RPMI7951 (cell line): ENCODE measurements at places on chromosomes 6 and 20.
A peak's percentile ranks its signal among the peaks of the same experiment; 100 is the strongest.

GRCh38 chr20:4443016-4443415, 278.7 kb upstream of the PRND start:
- peak; percentile 99 for DNase-seq

GRCh38 chr20:38076548-38076947, 43.0 kb downstream of the RPRD1B start:
- DNase-seq: no peak

DNA sequence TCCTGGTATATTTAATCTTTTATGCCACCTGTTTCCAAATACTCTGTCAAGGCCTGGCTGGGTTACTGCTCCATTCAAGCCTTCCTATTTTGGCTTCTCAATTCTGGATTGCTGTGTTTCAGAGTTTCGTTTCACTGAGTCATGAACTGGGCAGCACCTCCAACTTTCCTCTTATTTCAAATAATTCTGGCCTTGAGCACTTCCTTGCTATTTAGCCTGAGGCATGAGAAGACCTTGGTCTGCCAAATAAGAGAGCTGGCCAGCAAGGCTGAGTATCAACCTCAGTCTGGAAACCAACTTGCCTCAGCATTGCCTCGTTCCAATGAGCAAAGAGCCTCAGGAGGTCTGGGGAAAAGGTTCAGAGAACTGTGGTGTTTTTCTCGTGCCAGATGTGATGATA, 66.6 kb downstream of the TNFAIP3 start:
- DNase-seq: peak; percentile 81

DNA sequence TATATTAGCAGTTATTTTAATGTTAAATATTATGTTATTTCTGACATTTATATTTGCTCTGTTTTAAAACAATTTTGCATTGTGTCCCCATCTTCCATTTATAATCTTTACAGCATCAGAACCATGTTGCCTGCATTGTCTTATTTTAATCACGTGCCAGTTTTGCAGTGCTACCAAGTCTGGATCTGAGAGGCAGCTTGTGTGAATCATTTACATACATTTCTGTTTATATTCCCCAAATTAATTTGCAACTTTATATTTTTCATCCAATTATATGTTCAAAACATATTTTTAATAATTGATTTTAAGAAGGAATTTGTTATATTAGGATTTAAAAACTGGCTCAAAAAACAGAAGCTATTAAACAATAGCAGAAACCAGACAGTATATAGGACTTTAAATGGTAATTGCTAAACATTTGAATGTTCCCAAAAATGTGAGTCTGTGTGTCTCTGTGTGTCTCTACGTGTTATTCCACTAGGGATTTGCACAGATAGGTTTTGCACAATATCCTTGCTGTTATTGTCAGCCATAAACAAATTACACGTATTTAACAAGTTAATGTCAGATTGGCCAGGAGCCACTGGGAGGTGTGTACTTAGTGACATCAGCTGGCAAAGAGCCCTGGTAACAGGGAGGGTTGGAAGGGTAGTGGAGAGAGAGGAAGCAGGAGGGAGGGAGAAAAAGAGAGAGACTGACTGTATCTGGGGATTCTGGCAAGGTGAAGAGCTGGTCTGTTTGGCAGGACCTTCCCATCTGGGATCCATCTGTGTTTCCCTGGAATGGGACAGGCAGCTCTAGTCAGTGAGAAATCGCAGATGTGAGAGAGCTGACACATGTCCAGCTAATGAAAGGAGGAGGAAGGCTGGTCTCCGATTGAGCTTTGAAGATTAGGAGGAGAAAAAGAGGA, 72.1 kb downstream of the CBFA2T2 start:
- peak; percentile 97 for DNase-seq

DNA sequence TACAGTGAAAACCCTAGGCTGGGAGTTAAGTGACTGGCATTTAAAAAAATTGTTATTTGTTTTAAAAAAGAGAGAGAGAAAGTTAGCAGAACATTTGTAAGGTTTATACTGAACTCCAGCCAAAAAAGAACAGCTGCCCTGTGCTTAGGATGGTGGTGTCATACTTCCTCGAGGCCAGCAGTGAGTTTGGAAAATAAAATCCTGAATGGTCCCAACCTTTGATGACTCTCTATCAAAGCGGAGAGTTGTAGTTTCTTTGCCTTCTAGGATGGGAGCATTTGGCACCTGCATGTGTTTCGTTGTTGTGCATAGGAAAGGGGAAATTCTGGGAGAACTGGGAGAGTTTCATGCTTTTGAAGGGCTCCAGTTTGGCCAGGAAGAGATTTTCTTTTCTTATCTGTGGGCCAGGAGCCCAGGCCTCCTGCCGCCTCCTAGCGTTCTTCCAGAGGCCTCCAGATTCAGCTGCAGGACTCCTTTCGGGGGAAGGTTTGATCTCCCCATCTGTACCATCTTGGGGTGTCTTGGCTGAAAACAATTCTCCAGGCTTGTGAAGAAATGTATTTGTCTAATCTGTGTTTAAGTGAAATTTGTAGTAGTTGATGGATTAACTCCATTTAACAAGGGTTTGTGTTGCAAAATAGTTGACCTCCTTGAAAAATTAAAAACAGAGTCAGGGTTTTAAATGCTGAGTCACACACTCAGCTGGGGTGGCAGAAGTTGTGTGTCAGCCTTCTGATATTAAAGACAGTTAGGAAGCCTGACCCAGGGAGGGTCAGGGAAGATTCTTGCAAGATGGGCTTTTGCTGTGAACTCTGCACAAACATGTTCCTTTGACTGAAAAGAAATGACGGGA, 63.4 kb downstream of the TXNDC5 start:
- no peak for DNase-seq

DNA sequence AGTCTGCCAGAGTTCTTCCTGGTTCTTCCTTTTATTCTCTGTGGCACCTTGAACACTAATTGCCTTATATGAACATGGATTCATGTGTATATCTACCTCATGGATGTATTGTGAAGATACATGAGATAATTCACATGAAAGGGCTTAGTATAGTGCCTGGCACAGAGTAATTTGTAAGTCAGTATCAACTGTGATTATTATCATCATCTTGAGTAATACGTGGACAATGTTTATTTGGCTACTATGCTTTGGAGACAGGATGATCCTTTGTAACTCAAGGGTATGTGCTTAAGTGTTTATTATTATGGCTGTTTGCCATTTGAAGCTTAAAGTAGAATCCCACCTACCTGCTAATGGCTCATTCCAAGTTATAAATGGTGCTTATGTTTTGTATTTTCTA, 16.0 kb downstream of the DOP1A start:
- no peak for DNase-seq

DNA sequence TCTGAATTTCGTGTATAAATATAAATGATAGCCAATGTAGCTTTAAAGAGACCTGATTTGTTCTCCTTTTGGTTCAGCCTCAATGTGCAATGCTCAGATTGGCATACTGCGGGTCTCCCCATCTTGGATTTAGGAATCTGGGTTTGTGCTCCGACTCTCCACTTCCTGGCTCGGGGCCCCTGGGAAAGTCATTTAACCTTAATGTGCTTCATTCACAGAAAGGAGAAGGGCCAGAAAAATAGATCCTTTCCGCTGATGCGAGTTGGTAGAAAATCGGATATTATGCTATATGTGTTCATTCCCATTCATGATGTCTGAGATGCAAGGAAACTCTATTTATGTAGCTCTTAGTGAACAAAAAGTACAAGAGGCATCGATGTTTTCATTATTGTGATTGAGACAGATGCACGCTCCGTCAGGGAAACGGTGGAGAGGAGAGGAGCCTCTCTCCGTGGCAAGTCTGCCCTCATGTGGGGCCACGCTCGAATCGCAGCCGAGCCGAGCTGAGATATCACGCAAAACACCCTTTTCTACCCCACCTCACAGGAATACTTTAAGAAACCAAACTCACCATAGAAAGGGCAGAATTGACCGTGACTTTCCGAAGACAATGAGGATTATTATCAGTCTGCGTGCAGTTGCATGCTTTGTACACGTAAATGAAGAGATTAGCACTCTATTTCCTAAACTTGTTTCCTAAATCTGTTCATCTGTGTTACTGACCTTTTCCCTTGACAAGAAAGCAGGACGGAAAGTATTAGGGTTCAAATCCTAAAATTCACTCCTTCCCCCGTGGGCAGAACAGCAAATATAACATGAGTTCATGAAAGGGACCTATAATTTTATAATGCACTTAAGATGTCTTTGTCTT, 136.6 kb downstream of the COL9A1 start:
- DNase-seq: no peak

DNA sequence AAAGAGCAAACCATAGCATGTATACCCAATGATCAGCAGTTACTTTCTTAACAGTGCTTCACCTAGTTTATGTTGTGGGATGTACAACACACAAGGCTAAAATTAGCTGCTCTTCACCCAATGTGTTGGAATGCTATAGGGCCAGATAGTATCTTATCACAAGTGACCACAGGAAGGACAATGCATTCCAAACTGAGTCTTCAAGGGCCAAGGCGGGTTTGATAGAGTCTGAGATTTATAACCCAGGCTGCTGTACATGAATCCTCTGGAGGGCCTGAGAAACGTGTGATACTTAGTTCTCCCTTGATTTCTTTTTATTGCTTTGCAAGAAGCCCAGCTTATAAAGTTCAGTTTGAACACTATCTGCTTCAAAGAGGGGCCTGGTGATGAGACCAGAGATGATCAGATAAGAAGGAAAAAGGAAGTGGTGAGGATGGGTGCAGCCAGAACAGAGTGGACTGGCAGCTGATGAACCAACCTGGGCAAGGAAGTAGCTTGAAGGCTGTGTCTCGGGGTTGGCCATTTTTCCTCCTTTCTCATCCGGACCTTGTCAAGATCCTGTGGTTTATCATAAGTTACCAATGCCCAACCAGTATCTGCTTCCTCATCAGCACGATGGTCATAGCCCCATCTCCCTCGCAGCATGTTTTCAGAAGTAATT, 62.2 kb upstream of the BMP2 start:
- DNase-seq: peak; percentile 81

DNA sequence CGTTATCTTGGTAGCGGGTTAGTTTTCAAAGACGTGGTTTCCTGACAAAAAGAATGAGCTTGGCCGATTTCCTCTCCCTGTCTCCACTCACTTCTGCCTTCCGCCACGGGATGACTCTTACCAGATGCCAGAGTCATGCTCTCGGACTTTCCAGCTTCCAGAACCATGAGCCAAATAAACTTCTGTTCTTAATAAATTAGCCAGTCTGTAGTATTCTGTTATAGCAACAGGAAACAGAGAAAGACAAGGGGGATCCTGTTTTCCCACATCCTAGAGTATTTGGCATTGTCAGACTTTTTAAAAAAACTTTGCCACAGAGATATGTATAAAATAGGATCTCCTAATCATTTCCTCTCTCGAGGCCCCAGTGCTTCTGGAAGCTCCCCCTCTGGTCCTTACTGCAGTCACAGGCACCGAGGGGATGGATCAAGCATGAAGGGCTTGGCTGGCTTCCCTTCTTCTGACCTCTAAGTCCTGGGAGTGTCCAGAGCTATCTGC, 84.9 kb upstream of the NAA20 start:
- DNase-seq: peak; percentile 90

DNA sequence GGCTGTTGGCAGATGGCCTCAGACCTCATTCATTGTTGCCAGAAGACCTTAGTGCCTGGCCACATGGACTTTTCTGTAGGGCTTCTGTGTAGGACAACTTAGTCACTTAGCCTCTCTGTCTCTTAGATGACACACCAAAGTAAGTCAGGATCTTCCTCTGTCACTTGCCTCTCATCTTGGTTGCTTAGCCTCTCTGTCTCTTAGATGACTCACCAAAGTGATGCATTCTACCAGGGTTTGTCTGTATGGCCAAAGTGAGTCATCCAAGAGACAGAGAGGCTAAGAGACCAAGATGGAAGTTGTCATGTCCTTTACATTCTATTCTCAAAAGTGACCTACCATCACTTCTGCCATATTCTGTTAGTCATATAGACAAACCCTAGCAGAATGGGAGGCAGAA, 255.9 kb upstream of the DEFB112 start:
- peak; percentile 34 for DNase-seq

DNA sequence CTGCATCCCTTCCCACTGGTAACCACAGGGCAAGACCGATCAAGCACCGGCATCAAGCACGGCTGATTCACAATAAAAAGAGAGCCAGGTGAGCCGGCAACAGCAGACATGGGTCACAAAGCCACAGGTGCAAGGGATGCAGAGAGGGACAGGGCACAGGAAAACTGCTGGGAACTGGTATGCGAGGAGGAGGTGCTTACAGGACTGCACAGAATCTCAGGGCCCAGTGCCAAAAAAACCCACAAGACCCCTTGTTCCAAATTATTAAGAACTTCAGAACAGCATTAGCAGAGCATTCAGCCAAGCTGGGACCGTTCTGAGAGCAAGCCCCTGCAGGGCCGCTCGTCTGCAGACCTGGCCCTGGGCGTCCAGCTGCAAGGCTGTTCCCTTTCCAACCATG, 35.4 kb downstream of the BFSP1 start:
- no peak for DNase-seq

- peak; percentile 14 for DNase-seq
Measured at GRCh38 chr6:946546-946945, 253.6 kb upstream of the EXOC2 start.

DNA sequence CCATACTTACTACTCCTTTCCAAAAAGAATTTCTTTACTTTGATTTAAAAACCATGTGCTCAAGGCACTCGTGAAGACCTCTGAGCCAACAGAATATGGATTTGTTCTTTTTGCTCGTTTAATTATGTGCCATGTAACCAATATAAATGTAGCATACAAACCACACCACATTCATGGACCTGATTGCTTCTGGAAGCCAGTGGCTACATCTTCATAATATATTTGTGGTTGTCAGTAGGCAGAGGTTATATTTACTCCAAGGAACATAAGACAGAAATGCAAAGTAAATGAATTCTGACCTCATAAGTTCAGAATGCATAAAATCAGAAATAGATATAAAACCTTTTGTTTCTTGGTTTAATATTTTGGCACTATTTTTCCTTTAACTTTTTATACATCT, 373.0 kb downstream of the HDGFL1 start:
- no peak for DNase-seq

- no peak for DNase-seq
Measured at GRCh38 chr6:81818901-81819361, 66.5 kb upstream of the TENT5A start.

- DNase-seq: peak; percentile 8
Measured at GRCh38 chr20:35368666-35369423, 42.9 kb downstream of the UQCC1 start.

- DNase-seq: no peak
Measured at GRCh38 chr6:106557837-106558236, 71.5 kb downstream of the RTN4IP1 start.

DNA sequence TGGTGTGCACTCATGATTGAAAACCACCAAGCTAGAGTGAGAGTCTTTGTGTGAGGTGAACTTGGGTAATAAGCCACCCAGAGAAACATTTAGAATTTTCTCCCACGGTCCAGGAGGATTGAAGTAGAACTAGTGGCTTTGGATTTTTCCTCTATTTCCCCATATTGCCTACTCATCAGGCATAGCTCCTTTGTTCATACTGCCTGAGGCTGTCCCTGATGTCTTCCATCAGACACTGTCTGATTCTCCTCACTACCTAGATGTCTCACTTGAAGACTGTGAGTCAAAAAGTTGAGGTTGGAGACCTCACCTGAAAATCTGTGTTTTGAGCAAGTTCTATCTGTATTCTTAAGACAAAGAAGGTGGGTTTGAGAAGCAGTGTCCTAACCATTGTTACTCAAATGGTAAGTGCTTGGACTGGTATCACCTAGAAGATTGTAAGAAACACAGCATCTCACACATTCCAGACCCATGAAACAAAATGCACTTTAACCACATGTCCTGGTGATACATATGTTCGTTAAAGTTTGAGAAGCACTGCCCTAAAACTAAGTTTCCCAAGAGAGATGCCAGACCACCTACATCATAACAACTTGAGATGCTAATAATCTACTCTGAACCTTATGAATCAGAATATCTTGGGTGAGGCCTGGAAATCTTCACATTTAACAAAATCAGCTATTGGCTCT, 523.4 kb upstream of the BTBD3 start:
- peak; percentile 31 for DNase-seq
